Activated CD4-positive, alpha-beta T cell treated with anti-CD3 and anti-CD28 coated beads for 24 hours (primary cell): ENCODE measurements at places on chromosomes 3 and 15.

DNA sequence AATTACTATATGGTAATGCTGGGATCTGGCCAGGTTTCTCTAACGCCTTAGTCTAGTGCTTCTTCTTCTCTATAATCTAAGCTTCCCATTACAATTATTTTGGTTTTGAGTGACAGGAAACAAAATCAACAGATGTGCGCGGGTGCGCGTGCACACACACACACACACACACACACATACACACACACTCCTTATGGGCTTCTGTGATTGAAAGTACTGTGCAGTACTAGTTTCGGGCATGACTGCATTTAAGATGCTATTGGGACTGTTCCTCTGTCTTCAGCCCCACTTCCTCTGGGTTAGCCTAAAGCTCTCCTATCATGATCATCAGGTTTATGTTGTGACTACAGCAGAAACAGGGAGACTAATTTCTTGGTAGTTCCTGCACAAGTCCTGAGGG lies 32.2 kb downstream of the EPHB1 start:
- no peak for DNase-seq

DNA sequence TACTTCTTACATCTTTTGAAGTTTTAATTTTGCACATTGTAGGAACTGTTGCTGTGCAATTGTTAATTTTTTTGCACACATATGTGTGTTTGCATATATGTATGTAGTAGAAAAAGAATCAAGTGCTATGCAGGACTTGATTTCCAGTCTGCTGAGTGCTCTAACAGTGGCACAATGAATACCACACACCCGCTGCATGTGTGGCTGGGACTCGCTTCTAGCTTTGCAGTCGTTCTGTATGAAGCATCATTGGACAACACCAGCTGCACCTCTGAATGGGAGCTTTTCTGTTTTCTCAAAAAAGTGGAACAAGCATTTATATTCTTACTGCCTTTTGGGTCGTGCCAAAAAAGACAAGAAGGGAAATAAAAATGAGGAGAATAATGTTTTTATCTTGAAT lies 564.7 kb downstream of the FOXP1 start:
- no peak for DNase-seq

GRCh38 chr15:48423896-48424475 lies 92.8 kb downstream of the DUT start:
- no peak for DNase-seq

DNA sequence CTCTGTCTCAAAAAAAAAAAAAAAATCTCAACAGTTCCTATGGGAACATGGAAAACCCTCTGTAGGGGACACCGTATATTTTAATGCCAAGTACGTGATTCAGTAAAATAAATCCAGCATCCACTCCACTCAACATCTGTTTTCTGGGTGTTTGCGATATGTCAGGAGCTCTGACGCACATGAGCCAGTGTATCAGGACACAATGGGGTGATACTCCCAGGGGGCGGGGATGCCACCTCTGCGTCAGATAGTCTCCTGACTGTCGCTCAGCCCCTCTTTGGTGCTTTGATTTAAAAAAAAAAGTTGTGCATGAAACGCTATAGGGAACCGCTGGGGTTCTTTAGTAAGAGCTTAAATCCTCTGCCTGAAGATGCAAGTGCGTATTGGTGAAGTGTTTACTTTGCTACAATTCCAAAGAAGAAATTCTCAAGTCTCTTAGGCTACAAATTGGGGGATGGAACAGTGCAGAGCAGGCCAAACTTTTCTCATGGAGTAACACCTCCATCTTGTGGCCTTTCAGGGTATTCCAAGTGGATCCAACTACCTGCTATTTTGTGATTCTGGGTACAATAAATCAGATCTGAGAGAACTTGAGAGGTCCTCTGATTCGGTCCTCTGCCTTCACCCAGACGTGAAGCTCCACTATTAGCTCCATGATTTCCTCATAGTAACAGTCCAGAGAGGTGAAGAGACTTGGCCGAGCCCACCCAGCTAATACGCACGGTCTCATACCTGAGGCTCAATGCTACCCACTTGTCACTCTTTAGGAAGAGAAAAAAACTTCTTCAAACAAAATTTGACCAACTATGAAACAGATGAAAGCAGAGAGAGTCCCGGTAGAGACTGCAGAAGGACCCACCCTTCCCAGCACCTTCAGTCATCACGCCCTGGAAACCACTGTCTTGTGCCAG lies 9.3 kb upstream of the NR2E3 start:
- no peak for DNase-seq

- DNase-seq = no peak
These were observed 131.7 kb downstream of the ATP8B4 start for GRCh38 chr15:49987198-49987785.

DNA sequence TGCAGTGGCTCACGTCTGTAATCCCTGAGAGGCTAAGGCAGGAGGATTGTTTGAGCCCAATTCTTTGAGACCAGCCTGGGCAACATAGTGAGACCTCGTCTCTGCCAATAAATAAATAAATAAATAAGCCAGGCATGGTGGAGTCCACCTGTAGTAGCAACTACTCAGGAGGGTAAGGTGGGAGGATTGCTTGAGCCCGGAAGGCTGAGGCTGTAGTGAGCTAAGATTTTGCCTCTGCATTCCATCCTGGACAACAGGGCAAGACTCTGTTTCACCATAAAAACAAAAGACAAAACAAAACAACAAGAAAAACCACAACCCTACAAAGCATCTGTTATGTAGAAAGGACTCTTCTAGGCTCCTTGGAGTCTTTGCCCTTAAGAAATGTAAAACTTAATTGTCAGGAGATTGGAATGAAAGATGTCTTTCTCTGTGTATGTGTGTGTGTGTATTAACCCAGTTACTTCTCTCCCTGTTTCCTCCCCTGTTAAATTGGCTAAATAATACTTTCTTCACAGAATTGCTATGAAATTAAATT lies 9.5 kb downstream of the NECTIN3 start:
- no peak for DNase-seq

GRCh38 chr15:41923401-41923997 lies 29.6 kb upstream of the SPTBN5 start:
- DNase-seq = no peak

- DNase-seq = no peak
These were observed 21.3 kb downstream of the GORASP1 start for GRCh38 chr3:39086144-39086543.

GRCh38 chr3:29731050-29731449 lies 450.2 kb downstream of the RBMS3 start:
- DNase-seq = no peak

DNA sequence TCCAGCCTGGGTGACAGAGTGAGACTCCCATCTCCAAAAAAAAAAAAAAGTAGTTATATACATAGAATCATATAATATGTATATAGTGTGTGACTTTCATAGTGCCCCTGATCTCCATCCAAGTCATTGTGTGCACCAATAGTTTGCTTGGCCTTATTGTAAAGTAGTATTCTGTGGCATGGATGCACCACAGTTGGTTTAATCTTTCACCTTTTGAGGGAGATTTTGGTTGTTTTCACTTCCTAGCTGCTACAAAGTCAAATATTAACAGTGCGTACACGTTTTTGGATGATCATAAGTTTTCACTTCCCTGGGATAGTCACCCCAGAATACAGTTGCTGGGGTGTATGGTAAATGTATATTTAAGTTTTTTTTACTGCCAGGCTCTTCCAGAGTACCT lies 162.8 kb downstream of the PTPRG start:
- DNase-seq = no peak
